ENCODE measurements at places on chromosomes 3 and 15.

GRCh38 chr15:85872125-85872524 is 77.4 kb upstream of the KLHL25 start:
- DNase-seq = no peak

- DNase-seq = no peak
Measured at GRCh38 chr15:40247406-40247971, 8.6 kb downstream of the PAK6 start.

DNA sequence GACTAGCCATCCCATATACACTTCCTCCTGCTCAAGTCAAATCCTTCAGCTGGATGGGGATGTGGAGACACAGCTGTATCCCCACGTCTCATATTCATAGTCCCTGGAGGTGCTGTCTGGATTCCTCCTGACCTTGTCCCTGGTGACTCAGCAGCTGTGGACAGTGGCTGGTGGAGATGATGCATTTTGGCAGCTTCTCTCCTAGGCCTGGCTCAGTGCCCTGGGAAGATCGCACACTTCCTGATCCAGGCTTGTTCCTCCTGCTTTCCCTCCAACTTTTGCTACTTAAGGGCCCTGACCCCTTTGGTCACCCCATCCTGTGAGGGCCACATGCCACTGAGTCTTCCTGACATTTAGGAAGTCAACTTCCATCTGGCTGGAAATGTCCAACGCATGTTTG is 44.4 kb downstream of the ADAMTSL3 start:
- no peak for DNase-seq

- DNase-seq = no peak
Measured at GRCh38 chr3:115351193-115351592, 204.1 kb upstream of the ZBTB20 start.

GRCh38 chr3:115162759-115163158 is 15.7 kb upstream of the ZBTB20 start:
- no peak for DNase-seq

GRCh38 chr3:141764986-141765385 is 1.8 kb downstream of the GRK7 start:
- no peak for DNase-seq

DNA sequence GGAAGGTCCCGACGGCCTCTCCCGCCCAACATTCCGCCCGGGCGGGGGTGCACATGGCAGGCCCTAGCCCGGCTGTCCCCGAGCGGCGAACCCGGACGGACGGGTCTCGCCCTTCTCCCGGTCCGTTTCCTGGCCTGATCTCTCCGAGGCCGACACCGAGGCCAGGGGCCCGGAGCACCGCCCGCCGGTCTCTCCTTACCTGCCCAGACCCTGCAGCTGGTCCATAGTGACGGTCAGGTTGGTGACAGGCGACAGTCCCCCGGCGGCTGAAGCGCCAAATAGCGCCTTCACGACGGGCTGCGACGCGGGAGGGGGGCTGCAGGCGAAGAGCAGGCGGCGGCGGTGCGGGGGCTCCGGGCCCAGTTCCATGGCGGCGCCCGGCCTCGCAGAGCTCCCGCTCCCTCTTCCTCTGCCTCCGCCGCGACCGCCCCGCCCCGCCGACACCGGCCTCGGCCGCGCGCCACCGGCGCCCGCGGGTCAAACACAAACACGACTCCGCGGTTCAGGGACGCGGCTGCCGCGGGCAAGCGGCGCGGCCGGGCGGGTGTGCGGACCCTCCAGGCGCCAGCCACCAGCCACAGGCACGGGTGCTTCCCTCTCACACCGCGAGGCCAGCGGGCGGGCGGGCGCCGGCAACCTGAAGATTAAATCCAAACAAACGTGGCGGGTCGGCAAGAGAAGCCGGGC is 495 bp downstream of the CDC25A start:
- no peak for DNase-seq

- DNase-seq = no peak
Measured at GRCh38 chr15:83207660-83208366, at the start of gene HDGFL3. Gene HDGFL3 (minus strand): TSS chr15:83207823. CDS start chr15:83207414, 409 bp downstream.

DNA sequence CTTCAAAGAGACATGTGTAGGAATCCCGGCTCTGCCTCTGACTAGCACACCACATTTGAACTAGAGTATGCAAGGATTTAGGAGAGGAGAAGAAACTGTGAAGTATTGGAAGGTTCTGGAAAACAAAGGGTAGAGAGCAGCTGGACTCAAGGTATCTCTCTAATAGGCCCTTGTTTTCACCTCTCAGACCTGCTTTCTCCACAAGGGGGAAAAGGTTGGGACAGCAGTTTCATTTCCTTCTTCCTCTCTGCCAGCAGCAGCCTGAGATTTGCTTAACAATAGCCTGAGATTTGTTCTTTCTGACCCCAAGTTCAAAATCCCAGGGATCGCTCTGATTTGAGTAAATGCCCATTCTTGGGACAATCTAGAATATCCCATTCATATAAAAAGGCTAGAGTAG is 430.6 kb upstream of the MCTP2 start:
- DNase-seq = no peak

- DNase-seq = no peak
Measured at GRCh38 chr3:142940000-142940399, 23.5 kb downstream of the PAQR9 start.

DNA sequence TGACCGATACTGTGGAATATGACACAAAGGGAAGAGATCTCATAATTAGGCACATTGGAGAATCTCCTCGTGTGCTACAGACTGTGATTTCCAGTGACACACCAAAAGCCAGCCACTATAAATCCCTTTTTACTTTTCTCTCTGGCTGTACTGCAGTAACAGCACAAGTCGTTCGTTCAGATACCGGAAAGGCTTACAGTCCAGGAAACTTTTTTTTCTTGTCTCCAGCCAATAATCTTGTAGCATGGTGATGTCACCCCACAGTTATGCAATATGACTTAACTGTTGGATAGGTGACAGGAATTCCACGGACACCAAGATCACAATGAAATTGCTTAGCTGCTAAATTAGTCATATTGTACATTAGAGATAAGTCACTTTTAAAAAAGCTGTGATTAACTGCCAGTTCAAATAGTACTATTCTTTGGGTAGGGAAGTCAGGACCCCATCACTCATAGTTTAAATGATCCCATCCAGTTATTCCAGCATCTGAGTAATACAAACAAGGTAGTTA is 36.3 kb upstream of the TSC22D2 start:
- peak; percentile 98 for DNase-seq

DNA sequence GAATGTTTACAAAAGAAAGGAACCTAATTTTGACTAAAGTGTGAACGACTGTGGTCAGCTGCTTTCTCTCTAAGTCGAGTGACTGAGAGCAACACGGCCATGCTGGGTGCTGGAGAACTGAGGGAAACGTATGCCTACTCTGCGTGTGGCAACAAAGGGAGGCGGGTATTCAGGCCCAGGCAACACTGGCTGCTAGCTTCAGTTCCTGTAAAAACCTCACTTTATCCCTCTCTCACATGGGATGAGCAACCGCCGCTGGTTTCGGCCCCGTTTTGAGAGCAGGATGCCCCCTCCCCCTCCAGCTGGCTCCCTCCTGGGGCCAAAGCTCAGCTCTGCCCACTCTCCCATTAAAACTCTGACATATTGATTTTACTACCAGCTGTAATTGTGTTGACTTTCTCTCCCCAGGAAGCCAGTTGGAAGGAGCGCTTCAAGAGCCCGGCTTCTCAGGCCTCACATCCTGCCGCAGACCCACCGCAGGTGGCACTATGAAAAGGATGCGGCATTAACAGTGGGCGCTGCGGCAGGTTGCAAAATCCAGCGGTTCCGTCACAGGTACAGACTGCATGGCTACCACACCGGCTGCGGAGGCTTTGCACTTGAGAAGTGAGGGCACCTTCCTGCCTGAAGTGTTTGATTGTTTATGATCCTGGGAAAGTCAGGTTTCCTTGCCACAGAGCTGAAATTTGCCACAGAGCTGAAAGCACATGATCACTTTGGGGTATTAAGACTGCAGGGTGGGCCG is 12.7 kb downstream of the PLXND1 start:
- no peak for DNase-seq

DNA sequence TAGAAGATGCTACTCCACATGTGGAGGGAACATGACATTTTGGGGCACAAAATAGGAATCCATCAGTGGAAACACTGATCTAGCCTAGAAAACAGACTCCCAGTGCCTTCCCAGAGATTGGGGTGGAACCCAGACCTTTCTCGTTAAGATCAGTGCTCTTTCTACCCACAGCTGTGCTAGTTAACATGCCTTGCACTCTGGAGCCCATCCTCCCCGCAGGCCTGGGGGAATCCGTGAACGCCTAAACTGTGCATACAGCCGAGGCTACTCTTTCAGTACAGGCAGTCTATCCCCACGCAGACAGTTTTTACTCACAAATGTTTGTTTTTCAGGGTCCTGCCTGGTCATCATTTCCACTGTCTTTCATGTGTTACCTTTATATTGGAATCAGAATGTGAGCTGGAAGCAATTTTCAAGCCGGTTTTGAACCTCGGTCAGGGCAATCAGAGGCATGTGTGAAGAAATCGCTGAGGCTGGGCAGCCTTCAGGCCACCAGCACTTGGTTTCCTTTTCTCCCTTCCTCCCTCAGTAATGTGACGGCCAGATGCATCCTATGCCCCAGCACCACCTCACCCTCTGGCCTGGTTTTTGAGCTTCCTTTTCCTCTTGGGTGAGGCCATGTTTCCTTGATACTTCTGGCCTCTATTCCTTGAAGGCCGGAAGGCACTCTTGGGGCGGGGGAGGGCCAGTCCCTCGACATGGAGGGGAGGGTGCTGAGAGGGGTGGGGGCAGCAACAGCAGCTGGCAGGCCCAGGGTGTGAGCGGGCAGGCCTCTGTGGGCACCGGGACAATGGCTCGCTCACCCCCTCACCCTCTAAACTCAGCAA is 123.6 kb upstream of the GALNT15 start:
- no peak for DNase-seq

DNA sequence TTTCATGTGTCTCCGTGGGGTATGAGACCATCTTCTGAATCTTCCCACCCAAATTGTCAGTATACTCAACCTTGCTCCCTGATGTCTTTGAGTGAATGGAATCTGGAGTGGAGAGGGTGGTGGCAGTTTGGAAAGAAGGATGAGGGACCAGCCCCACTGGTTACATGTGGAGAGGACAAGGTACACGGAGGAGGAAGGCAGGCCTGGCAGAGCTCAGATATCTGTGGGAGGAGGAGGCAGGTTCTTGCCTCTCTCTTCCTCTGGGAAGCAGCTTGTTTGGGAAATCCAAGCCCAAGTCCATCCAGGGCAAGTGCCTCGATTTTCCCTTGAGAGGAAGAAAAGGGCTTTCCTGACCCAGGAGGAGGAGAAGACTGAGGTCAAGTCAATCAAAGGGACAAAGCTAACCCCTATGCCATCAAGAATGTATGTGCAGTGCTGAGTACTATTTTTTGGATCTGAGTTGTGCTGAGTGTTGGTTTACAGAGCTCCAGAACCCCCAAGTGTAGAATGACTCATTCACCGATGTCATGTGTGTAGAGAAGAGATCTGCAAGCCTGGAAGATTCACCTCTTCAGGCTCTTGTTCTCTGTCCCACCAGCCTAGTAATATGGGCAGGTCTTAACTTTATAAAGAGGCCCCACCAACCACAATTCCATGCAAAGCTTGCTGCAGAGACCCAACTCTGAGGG is 19.8 kb upstream of the LOXL1 start:
- no peak for DNase-seq

Data from fibroblast of skin of left biceps (primary cell).